ENCODE measurements at places on chromosomes 4 and X.

- DNase-seq = no peak
These were observed 21.5 kb downstream of the TNIP2 start for GRCh38 chr4:2734612-2735011.

DNA sequence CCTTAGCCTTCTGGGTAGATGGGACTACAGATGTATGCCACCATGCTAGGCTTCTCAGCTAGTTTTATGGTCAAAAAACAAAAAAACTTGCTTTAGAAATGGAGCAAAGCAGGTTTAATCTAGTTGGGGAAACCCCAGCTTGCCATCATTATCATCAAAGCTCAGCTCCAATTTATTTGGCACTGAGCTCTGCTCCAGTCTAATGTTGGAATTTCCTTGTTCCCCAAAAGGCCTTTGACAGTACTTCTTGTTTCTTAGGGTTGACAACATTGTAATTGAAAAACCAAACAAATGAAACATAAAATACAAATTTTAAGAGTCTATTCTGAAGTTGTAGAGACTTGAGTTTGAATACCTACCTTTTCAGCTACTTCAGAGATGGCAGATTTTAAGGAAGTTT lies 48.0 kb downstream of the MRPL1 start:
- DNase-seq = no peak

DNA sequence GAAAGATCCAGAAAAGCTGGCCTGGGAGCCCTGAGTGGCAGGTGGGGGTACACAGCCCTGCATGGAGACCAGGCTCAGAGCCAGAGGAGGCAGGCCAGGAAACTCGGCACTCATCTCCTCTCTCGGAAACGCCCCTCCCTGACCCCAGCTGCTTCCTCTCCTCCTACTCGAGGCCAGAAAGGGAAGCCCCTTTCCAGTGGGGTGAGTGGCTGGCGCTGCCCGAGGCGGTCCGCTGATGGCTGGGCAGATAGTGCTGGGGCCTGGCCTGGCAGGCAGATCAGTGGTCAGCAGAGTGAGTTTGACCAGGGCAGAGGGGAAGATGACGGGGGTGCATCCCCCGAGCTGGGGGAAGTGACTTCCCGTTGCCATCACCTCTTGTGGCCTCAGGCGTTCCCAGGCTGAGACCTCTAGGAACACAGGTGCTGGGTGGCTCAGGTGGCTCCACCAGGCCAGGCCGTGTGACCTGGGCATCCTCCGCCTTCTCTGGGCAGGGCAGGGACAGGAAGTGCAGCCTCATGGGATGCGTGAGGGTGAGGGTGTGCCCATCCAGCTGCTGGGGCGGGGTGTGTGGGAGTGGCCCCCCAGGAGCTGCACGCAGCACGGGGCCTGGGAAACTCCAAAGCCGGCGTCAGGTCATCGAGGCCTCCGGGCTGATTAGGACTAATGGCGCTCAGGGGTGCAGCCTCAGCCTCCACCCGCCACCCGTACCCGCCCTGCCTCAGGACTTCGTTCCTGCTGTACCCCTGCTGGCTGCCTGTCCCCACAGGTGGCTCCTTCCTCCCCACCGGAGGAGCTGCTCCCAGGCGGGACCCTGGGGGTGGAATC lies 5.7 kb downstream of the SH3BP2 start:
- no peak for DNase-seq

DNA sequence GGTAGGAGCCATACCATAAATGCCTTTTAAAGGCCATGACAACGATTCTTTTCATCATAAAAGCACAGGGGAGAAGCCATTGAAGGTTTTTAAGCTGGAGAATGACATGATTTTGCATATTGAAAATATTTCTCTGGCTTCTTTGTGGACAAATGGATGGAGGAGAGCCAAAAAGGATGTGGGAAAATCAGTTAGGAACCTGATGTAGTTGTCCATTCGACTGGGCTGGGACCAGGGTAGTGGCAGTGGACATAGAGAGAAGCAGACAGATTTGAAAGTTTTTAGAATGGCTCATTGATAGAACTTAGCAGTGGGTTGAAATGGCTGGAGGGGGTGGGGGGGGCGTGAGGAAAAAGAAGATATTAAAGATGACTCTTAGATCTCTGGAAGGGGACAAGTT lies 19.7 kb upstream of the MSN start:
- DNase-seq = no peak

DNA sequence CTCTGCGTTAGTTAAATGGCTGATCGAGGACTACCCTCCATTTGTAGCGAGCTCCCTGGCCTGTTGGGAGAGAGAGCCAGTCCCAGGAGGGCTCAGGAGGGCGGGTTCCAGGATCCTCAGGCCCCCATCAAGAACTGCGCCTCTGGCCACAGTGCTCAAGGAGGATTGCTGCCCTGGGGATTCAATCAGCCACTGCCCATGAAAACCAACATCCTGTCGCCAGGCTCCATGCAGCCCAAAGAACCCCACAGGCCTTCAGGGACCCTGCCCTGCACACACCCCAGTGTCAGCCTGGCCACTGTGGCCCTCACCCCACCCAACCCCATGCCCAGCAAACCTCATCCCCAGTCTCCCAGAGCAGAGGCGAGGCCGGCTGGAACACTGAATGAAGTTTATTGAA lies 4.3 kb downstream of the PNMA6F start:
- no peak for DNase-seq

GRCh38 chrX:103550415-103551051 lies 31.2 kb upstream of the RAB40A start:
- no peak for DNase-seq

DNA sequence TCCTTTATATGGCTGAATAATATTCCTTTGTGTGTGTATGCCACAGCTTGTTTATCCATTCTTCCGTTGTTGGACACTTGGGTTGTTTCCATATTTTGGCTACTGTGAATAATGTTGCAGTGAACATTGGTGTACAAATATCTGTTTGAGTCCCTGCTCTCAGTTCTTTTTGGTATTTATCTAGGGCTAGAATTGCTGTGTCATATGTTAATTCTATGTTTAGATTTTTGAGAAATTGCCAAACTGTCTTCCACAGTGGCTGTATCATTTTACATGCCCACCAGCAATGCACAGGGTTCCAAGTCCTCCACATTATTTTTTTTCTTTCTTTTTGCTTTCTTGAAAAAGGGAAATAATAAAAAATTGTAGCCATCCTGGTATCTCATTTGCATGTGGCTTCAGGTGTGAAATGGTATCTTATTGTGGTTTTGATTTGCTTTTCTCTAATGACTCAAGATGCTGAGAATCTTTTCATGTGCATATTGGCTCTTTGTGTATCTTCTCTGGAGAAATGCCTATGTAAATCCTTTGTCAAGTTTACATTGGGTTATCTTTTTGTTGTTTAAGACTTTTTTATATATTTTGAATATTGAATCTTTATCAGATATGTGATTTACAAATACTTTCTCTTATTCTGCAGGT lies 129.7 kb downstream of the RAPGEF2 start:
- DNase-seq = no peak

GRCh38 chr4:121108557-121108956 lies 36.2 kb upstream of the NDNF start:
- DNase-seq = no peak

DNA sequence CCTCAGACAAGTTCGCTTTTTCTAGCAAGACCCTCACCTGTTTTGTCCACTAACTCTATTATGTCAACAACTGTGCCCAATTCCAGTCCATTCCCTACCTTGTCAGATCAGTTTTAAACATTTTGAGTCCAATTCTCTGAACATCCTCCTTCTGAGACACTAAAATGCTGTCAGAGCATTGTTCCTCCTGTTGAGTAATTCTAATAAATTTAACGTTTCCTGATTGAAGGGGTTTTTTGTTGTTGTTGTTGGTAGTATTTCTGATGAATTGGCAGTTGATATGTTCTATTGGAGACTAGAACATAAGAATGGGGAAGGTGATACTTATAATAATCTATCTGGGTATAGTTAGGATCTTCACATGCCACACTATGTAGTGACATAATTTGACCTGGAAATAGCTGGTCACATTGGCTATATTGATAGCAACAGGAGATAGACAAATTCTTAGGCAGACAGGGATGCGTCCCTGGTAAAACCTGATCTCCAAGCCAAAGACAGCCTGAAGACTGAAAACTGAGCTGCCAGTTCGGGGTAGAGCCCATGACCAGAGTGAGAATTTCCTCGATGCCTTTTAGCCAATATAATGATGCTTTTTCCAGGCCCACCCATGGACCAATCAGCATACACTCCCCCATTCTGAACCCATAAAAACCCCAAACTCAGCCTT lies 12.4 kb upstream of the CXCL2 start:
- DNase-seq = no peak

DNA sequence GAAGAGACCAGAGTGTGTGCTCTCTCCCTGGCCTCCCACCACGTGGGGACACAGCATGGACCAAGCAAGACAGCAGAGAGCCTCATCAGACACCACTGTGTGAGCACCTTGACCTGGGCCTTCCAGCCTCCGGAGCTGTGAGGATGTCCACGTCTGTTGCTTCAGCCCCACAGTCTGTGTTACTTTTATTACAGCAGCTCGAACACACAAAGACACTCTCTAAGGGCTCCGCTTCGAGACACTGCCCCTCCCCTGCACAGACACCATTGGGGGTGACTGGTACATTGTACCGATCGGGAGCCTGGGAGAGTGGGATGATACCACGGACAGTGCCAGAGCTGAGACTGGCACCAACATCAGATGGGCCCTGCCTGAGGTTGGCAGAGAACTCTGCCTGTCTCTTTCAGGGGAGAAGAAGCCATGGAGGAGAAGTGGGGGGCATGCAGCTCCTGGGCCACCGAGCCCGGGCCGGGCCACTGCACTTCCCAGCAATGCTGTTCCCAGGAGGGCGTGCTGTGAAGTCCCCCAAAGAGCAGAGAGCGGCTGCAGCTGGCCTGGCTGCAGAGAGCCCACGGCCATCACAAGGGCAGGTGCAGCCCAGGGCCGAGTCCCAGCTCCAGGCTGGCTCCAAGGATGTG lies 48.1 kb upstream of the HMX1 start:
- DNase-seq = no peak

- no peak for DNase-seq
These were observed 7.9 kb upstream of the FAM13A start for GRCh38 chr4:89064848-89065247.

DNA sequence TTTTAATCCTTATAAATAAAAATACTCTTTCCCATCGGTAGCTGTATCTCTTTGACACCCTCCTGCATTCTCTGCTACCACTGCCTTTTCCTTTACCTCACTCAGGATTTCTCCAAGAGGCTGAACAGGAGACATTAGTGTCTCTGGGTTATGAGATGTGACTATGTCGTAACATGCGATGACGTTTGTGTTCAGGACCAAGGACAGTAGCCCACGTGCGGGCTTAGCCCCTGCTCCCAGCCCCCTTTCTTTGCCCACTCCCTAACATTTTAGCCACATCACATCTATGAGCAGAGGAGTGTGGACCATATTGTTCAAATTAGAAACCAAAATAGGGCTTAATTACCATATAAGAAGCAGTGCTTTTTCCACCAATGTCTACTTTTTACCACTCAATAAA lies 369.3 kb downstream of the FBXW7 start:
- DNase-seq = no peak

DNA sequence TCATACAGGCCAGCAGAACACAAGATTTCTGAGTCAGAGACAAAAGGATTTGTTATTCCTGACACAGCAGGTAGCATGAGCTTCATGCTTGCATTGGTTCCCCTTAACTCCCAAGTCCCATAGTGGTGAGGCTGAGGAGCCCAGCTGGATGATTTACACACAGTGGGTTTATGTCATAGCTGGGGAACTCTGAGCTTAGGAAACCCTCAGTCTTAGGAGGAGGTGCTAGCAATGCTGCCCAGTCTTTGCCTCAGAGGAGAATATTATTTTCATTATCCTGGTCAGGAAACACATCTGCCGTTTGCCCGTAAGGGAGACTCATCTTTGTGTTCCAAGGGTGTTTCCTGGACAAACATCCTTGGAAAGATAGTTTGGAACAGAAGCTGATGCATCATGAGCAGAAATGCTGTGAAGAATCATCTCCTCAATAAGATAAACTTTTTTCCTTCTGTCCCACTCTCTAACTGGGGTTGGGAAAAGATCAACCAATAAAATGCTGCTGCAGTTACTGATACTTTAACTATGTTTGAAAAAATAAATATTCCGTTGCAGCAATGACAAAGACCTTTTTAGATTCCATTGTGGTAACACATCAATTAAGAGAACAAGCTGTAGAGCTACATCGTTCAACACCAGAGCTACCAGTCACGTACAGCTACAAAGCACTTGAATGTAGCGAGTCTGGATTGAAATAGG lies 146.8 kb downstream of the DCLK2 start:
- DNase-seq = no peak

GRCh38 chr4:119010909-119011606 lies 122.4 kb downstream of the SYNPO2 start:
- DNase-seq = no peak

DNA sequence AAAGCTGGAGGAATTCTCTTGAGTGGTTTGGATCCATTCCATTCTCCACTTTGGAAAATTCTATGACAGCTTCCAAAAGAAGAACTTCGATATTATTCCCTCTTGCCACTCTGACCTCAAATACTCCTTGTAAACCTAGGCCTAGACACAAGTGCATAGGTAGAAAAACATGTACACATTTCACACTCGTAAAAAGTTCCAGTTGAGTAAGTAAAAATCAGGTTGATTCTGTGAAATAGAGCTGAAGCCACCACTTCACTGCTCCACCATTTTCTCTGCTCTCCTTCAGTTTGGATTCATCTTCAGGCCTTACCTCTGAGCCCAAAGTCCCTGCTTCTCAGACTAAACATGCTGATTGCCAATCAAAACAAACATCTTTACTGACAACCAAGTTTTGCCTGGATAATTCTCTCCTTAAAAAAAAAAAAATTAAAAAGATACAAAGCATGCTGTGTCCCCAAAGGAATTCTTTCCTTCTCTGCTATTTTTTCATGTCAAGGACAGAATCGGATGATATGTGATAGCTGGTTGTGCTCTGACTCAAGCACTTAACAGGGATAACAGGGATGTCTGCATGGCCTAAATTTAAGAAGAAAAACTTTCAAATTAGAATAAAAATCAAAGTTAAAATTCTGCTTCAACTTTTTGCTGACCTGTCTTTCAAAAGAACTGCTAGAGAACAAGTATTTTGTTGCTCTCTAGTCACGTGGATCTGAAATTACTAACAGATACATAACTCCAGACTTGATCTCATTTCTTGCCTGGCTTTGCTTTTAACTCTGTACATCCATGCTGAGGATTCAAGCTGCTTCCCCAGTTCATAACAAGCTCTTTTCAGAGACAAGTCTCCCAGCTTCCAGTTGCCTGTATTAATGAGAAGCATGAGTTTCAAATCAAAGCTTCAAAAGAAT lies 420.9 kb upstream of the INTU start:
- no peak for DNase-seq

GRCh38 chr4:166972071-166972470 lies 262.2 kb downstream of the SPOCK3 start:
- DNase-seq = peak; percentile 39

DNA sequence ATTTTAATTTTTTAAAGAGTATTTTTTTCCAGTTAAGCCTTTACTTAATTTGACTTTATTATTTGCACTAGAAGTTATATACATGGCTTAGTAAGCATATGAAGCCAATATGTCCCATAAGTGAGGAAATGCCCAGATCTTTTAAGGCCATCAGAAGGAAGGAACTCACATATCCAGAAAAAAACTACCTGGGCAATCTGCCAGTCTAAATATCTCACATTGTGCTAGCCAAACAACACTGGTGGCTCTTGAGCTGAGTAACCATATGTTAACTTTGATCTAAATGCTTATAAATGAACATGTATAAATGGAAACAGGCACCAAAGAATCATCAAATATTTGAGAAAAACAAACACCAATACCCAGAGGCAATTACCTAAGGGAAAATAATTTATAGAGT lies 138.6 kb upstream of the APOOL start:
- no peak for DNase-seq

GRCh38 chr4:110898290-110898689 lies 275.4 kb upstream of the PITX2 start:
- DNase-seq = no peak

- DNase-seq = no peak
These were observed 121.2 kb upstream of the MID1 start for GRCh38 chrX:10741550-10741949.

- DNase-seq = no peak
These were observed 90.1 kb upstream of the PSAPL1 start for GRCh38 chr4:7524843-7525242.

Measured in RWPE1 (cell line).